Fibroblast of the aortic adventitia (primary cell): ENCODE measurements at places on chromosomes 5 and 9. TPM values are rescaled to one million over a fixed set of nuclear protein-coding genes. Genes with fewer than 3 reads are reported as not detected.

KIF4B gene
- total RNA-seq: not detected in 2 replicates

PTGES gene
- 6.9 and 30.9 TPM in 2 replicates for total RNA-seq

CCDC192 gene
- total RNA-seq: not detected in 2 replicates

ANKRD31 gene
- total RNA-seq: 0.16 and 0.18 TPM in 2 replicates

ENG gene
- 15.8 and 62.0 TPM in 2 replicates for total RNA-seq

PCDHGB6 gene
- total RNA-seq: 3.8 and 5.8 TPM in 2 replicates

TEX10 gene
- total RNA-seq: 36.0 and 41.6 TPM in 2 replicates

SVEP1 gene
- 50.2 and 101 TPM in 2 replicates for total RNA-seq

SHC3 gene
- 26.5 and 28.0 TPM in 2 replicates for total RNA-seq

BTNL3 gene
- not detected in 2 replicates for total RNA-seq

LRRC70 gene
- total RNA-seq: 1.2 and 1.6 TPM in 2 replicates

CNTFR gene
- 1.3 TPM in 1 of 2 replicates, not detected in the other for total RNA-seq

ORM1 gene
- total RNA-seq: not detected in 2 replicates

SPATA31E1 gene
- total RNA-seq: not detected in 2 replicates

MGAT1 gene
- 79.4 and 81.1 TPM in 2 replicates for total RNA-seq

MSX2 gene
- under 0.01 and 0.82 TPM in 2 replicates for total RNA-seq

DBH gene
- total RNA-seq: not detected in 2 replicates

SLC12A7 gene
- 3.4 and 9.8 TPM in 2 replicates for total RNA-seq

NEURL1B gene
- 1.3 and 2.5 TPM in 2 replicates for total RNA-seq

FOXI1 gene
- total RNA-seq: not detected in 2 replicates

PCDHB15 gene
- 0.09 TPM in 1 of 2 replicates, not detected in the other for total RNA-seq

PCDHGA5 gene
- 1.7 and 3.5 TPM in 2 replicates for total RNA-seq

CMYA5 gene
- 1.7 and 7.5 TPM in 2 replicates for total RNA-seq

ANGPTL2 gene
- total RNA-seq: 41.0 and 47.5 TPM in 2 replicates

PCDHGA12 gene
- 39.7 and 50.5 TPM in 2 replicates for total RNA-seq

IL4 gene
- 0.36 TPM in 1 of 2 replicates, not detected in the other for total RNA-seq

DPYSL3 gene
- total RNA-seq: 89.6 and 157 TPM in 2 replicates

PKD2L2 gene
- total RNA-seq: not detected in 2 replicates

EIF4E1B gene
- not detected in 2 replicates for total RNA-seq

LCN9 gene
- not detected in 2 replicates for total RNA-seq
